Nasal cavity respiratory epithelium epithelial cell of viscerocranial mucosa (primary cell): ENCODE measurements at places on chromosomes 4 and X. TPM values are rescaled to one million over a fixed set of nuclear protein-coding genes. Genes with fewer than 3 reads are reported as not detected.

VCX2 gene
- not detected in 2 replicates for total RNA-seq

ARR3 gene
- not detected in 2 replicates for total RNA-seq

GATA1 gene
- not detected in 2 replicates for total RNA-seq

SPANXD gene
- not detected in 2 replicates for total RNA-seq

FGF13 gene
- total RNA-seq, result 2.4 and 3.0 TPM in 2 replicates
